Progenitor cell of endocrine pancreas (in vitro differentiated cells): ENCODE measurements at places on chromosomes 7 and 10.

DNA sequence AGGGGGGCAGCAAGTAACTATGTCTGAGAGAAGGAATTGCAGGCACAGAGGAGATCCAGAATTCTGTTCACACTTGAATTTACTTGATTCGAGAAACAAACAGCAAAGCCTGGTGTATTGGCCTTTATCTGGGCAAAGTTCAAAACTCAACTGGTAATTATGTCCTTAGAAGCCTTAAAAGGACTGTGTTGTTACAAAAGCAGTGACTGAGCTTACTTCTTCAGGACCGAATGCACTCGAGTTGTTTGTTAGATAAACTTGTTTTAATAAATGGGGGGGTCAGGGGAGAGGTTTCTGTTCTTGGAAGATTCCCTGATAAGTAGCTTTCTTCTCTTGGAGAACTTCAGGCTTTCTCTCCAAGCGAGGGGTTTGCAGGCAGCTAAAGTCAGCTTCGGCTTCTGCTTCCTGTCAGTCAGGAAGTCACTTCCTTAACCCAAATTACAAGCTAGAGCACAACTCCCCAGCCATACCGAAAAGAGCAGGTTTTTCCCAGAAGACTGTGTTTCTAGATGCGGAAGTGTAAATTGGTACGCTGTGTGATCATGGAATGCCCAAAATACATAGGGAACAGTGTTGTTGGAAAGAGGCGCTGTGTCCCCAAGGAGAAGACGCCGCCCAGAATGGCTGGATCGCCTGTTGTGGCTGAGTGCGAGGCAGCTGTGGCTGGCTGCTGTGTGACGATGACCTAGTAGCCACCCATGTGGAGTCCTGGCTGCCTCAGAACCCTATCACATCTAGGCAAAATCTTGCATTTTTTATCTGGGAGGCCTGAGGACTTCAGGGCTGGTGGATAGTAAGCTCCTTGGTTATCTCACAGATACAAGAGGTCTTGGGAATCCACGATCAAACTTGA lies 110.4 kb downstream of the TCF7L2 start:
- H3K27me3 ChIP-seq: no peaks in the 10 kb centered on the region
- peaks cover 2% of the 10 kb centered on the region for H3K36me3 ChIP-seq
- peaks cover 9% of the 10 kb centered on the region for H3K4me1 ChIP-seq
- no peak for DNase-seq
- no peak overlapping the region for H3K27ac ChIP-seq

DNA sequence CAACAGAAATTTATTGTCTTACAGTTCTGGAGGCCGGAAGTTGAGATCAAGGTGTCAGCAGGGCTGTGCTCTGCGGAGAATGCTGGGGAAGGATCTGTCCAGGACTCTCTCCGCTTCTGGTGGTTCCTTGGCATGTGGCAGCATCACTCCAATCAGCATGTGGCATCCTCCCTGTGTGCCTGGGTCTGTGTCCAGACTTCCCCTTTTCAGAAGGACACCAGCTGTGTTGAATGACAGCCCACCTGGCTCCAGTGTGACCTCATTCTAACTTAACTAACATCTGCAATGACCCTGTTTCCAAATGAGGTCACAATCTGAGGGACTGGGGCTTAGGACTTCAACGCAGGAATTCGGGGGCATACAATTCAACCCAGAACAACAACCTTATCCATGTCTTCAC lies 141.9 kb downstream of the BMS1 start:
- DNase-seq: no peak
- H3K4me1 ChIP-seq: no peaks in the 10 kb centered on the region
- peaks cover 25% of the 10 kb centered on the region for H3K27me3 ChIP-seq
- no peak overlapping the region for H3K4me3 ChIP-seq

DNA sequence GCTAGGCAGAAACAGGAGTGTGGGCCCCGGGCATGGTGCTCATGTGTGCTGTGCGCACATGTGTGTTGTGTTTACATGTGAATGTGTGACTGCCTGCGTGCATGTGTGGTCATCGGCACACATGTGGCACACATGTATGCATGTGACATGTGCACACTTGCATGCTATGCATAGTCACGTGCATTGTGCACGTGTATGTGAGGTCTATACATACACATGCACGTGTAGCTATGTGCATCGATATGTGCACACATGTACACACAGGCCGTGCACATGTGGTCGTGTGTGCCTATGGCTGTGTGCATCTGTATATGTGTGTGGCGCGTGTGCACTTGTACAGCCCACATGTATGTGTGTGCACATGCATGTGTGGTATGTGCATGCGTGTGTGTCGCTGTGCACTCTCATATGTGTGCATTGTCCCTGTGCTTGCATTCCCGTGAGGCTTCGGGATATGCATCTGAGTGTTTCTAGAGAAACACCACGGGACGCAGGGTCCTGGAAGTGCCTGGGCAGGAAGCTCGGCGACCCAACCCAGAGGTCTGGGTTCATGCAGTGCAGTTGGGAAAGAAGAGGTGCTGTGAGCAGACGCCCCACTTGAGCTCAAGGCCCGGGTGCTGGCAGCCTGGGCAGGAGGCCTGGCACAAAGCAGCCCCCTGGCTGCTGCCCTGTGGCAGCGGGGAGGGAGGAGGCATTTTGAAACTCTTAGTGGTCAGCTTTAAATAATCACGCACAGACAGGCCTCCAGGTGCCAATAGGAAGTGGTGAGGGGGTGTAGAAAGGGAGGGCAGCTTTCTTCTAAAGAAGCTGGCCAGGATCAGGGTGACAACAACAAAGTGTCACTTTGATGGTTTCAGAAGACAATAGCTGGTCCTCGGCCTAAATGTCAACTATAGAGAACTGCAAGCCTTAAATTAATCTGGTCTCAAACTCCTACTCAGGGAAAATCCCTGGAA lies 410.0 kb upstream of the MGMT start:
- H3K27me3 ChIP-seq: peaks cover 69% of the 10 kb centered on the region
- no peak overlapping the region for H3K27ac ChIP-seq
- no peaks in the 10 kb centered on the region for H3K36me3 ChIP-seq
- no peak overlapping the region for H3K4me3 ChIP-seq
- no peak for DNase-seq
- no peaks in the 10 kb centered on the region for H3K4me1 ChIP-seq

DNA sequence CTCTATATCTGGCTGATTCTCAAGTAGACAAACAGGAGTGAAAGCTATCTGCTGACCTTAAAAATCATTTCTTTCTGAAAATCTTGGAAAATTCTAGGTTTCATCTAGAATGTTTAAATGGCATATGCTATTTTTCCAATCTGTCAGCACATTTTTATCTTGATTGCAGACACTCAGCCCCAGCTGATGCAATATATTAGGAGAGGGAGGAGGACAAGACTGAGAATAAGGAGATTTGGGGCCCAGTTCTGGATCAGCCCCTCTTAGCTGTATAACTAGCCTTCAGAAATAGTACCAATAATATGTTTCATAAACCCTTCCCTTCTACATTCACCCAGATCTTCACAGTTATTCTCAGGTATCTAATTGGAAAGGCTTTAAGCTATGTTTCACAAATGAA lies 131.2 kb downstream of the HDAC9 start:
- no peak overlapping the region for H3K4me3 ChIP-seq
- no peaks in the 10 kb centered on the region for H3K36me3 ChIP-seq
- DNase-seq: no peak
- no peak overlapping the region for H3K27ac ChIP-seq
- no peaks in the 10 kb centered on the region for H3K4me1 ChIP-seq
- no peaks in the 10 kb centered on the region for H3K27me3 ChIP-seq

- peaks cover under 1% of the 10 kb centered on the region for H3K36me3 ChIP-seq
- H3K27me3 ChIP-seq: no peaks in the 10 kb centered on the region
- no peak for DNase-seq
- H3K4me1 ChIP-seq: peaks cover 2% of the 10 kb centered on the region
- no peak overlapping the region for H3K27ac ChIP-seq
- no peak overlapping the region for H3K4me3 ChIP-seq
These were observed 590.9 kb upstream of the ANKRD30A start for GRCh38 chr10:36534471-36535002.

DNA sequence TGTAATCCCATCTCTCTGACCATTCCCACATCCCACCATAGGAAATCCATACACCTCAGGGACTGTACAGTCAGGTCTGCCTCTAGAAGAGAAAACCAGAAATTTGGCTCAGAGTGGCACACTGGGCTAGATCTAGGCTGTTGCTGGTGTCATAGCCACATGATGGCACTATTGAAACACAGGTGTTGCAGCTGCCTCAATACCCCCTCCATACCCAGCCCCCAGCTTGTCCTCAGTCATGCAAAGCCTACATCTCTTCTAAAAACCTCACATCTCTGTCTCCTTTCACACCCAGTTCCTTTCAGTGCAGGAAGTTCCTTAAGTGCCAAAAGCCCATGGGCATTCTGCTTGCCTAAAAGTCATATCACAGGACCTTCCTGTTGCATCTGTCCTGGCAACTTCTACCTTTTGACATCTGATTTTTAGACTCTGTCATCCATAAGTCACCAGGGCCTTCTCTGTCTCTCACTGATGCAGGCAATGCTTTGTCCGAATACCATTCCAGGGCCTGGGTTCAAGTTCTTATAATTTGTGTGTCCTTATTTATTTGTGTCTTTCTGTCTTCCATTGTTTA lies 27.0 kb upstream of the HIBADH start:
- no peaks in the 10 kb centered on the region for H3K27me3 ChIP-seq
- no peak for DNase-seq
- H3K27ac ChIP-seq: no peak overlapping the region
- H3K36me3 ChIP-seq: no peaks in the 10 kb centered on the region

GRCh38 chr7:155469-155900 lies 36.9 kb upstream of the FAM20C start:
- no peak for DNase-seq
- H3K27ac ChIP-seq: no peak overlapping the region
- H3K4me3 ChIP-seq: no peak overlapping the region
- peaks cover 20% of the 10 kb centered on the region for H3K27me3 ChIP-seq
- H3K36me3 ChIP-seq: no peaks in the 10 kb centered on the region

DNA sequence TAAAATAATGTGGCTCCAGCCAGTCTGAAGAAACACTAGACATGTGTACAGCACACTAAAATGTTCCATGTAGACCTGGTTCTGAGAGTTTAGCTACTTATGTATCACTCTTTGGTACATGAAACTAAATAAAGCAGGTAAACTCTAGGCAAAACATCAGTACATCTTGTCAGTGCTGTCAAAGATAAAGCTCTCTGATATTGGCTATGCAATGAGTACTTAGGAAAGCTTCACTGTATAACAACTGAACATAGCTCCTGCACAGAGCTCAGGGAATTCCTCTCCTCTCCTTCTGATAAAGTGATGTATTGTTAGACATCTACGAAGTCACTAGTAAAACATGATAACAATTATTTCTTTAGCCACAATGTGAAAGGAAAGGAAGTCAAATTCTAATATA lies 3.5 kb downstream of the LRRN3 start:
- peaks cover 43% of the 10 kb centered on the region for H3K4me1 ChIP-seq
- H3K36me3 ChIP-seq: no peaks in the 10 kb centered on the region
- H3K27me3 ChIP-seq: no peaks in the 10 kb centered on the region
- no peak overlapping the region for H3K4me3 ChIP-seq
- H3K27ac ChIP-seq: no peak overlapping the region
- DNase-seq: no peak

- H3K27me3 ChIP-seq: no peaks in the 10 kb centered on the region
- no peak overlapping the region for H3K27ac ChIP-seq
- peaks cover 13% of the 10 kb centered on the region for H3K4me1 ChIP-seq
- no peak overlapping the region for H3K4me3 ChIP-seq
- no peak for DNase-seq
These were observed 447.0 kb downstream of the ETV1 start for GRCh38 chr7:13542451-13542850.

DNA sequence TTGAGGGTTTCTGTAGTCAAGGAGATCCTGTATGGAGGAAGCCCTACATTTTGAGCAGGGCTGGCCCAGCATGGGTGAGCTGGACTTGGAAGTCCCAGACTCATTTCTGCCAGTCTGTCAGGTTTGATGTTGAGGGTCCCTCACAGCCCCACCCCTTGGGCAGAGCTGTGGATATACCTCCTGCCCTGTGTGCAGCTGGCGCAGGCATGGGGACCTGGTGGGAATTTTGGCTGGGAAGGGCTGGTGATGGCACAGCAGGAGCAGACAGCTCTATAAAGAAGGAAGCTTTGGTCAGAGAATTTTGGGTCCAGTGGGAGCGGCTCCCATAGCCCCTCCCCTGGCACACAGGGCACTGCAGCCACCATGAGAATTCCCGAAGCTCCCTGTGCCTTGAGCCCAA lies 482.6 kb downstream of the RPS24 start:
- no peak for DNase-seq
- no peak overlapping the region for H3K27ac ChIP-seq
- peaks cover 25% of the 10 kb centered on the region for H3K27me3 ChIP-seq
- peaks cover 8% of the 10 kb centered on the region for H3K4me1 ChIP-seq
- no peaks in the 10 kb centered on the region for H3K36me3 ChIP-seq

- peaks cover 4% of the 10 kb centered on the region for H3K4me1 ChIP-seq
- no peak overlapping the region for H3K27ac ChIP-seq
- no peaks in the 10 kb centered on the region for H3K27me3 ChIP-seq
- no peak for DNase-seq
- no peaks in the 10 kb centered on the region for H3K36me3 ChIP-seq
These were observed 171.0 kb upstream of the FOXP2 start for GRCh38 chr7:114243646-114244045.

GRCh38 chr10:88944813-88945212 lies 7.8 kb downstream of the ACTA2 start:
- H3K36me3 ChIP-seq: no peaks in the 10 kb centered on the region
- H3K4me3 ChIP-seq: no peak overlapping the region
- H3K27ac ChIP-seq: no peak overlapping the region
- H3K4me1 ChIP-seq: no peaks in the 10 kb centered on the region

GRCh38 chr7:151631570-151631952 lies 111.9 kb upstream of the RHEB start:
- H3K36me3 ChIP-seq: peaks cover 4% of the 10 kb centered on the region
- DNase-seq: no peak
- peak overlapping the region; percentile 95 for H3K4me3 ChIP-seq
- peaks cover 9% of the 10 kb centered on the region for H3K4me1 ChIP-seq

- no peak for DNase-seq
- no peak overlapping the region for H3K27ac ChIP-seq
- peaks cover 43% of the 10 kb centered on the region for H3K27me3 ChIP-seq
- no peaks in the 10 kb centered on the region for H3K36me3 ChIP-seq
These were observed 15.5 kb upstream of the SLC18A3 start for GRCh38 chr10:49594594-49594993.

- H3K27me3 ChIP-seq: peaks cover 31% of the 10 kb centered on the region
- no peak for DNase-seq
- H3K4me1 ChIP-seq: peaks cover 25% of the 10 kb centered on the region
- peak overlapping the region; percentile 0 for H3K4me3 ChIP-seq
- peak overlapping the region; percentile 35 for H3K27ac ChIP-seq
- no peaks in the 10 kb centered on the region for H3K36me3 ChIP-seq
These were observed 97.4 kb downstream of the C10orf105 start for GRCh38 chr10:71622154-71622526.

GRCh38 chr10:116627386-116627933 lies 6.7 kb downstream of the PNLIPRP2 start:
- peak; percentile 45 for DNase-seq
- H3K4me3 ChIP-seq: peak overlapping the region; percentile 37
- no peaks in the 10 kb centered on the region for H3K36me3 ChIP-seq
- no peaks in the 10 kb centered on the region for H3K4me1 ChIP-seq

GRCh38 chr7:139340808-139341057 lies 404 bp upstream of the FMC1 start:
- H3K36me3 ChIP-seq: peaks cover 8% of the 10 kb centered on the region
- H3K27ac ChIP-seq: peak overlapping the region; percentile 100

GRCh38 chr10:3111621-3112163 lies 44.3 kb downstream of the PFKP start:
- no peaks in the 10 kb centered on the region for H3K4me1 ChIP-seq
- no peak overlapping the region for H3K4me3 ChIP-seq
- no peaks in the 10 kb centered on the region for H3K36me3 ChIP-seq
- no peak overlapping the region for H3K27ac ChIP-seq
- no peaks in the 10 kb centered on the region for H3K27me3 ChIP-seq
